Hematopoietic multipotent progenitor cell treated with erythropoietin and hydrocortisone succinate and interleukin-3 and kit ligand, for 17 days (in vitro differentiated cells): ENCODE measurements at places on chromosomes 4 and X.

- no peak for DNase-seq
These were observed 13.9 kb upstream of the ETDC start for GRCh38 chrX:135295238-135295943.

DNA sequence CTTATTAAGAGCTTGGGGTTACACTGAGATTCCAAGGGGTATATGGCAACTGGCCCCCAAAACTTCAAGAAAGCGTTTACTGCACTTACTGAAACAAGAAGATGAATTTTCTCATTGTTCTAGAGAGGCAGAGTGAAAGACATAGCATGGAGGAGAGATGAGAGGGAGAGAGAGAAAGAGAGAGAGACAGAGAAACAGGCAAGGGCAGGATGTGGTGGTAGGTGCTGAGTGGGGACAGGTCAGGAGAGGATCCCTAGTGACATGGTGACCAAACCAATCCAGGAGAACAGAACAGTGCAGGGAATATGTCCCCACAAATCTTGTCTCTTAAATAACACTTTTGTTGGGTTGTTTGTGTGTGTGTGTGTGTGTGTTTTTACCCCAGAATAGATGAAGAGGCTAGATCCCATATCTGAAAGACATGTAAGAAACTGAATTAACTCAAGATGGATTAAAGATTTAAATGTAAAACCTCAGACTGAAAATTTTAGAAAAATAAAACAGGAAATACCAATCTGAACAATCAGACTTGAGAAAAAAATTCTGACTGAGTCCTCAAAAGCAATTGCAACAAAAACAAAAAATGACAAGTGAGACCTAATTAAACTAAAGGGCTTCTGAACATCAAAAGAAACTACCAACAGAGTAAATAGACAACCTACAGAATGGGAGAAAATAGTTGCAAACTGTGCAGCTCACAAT lies 202.2 kb downstream of the QDPR start:
- no peak for DNase-seq

- DNase-seq = no peak
These were observed 46.5 kb downstream of the PHF8 start for GRCh38 chrX:53997724-53998123.

- no peak for DNase-seq
These were observed 70.2 kb downstream of the AR start for GRCh38 chrX:67613996-67614395.

DNA sequence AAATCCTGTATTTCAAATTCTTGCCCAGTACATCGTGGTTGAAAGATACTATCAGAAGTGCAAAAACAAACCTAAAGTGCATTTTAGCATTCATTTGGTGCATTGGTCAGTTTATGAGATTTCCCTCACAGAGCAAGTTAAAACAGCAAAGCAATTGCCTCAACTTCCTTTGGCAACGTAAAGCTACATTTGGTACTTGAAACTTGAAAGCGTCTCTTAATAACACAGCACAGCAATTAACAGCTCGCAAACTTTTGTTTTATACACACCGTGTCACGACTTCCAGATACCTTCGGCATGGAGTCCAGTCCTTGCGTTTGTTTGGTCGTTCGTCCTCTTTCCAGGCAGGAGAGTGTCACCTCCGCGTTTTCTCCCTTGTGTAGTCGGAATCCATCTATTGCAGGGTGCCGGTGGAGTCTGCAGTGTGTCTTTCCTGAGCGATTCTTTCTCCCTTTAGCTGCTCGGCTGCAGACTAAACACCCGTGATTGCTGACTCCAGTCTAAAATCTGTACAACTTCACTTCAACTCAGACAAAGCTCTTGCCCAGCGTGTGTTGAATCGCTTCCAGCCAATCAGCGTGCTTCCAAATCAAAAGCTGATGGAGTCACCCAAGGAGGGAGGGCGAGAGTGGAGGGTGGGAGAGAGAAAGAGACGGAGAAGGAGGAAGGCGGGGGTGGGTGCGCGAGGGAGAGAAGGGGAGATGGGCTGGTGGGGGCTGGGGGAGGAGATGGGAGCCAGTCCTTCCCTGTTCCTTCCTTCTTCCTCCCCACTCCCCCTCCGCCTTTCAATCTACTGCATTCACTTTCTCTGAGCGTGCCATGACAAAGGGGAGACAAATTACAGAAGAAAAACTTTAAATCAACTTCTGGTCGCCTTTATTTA lies at the start of gene PCDH18:
Gene PCDH18, minus strand, starts transcription at position 509 of the 883 bp plus-strand sequence. Its CDS starts 406 bp downstream, at position 103.
- DNase-seq = no peak

GRCh38 chr4:1512738-1513660 lies 106.8 kb upstream of the NKX1-1 start:
- no peak for DNase-seq

DNA sequence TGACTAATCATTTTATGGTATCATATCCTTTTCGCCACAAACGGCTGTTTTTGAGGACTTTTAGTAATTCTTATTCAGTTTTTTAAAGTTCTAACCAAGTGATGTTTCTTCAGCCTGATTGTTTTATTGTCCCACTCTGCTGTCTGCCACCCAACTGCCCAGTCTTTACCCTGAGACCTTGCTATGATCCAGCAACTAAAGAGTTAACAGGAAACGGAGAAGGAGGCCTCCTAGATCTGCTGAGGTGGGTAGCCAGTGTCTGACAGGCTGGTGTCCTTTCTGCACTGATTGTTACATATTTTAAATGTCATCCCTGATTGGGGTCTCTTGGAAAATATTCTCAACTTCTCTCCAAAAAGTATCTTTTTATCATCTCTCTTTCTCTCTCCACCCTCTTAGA lies 7.9 kb upstream of the TMEM150C start:
- no peak for DNase-seq

DNA sequence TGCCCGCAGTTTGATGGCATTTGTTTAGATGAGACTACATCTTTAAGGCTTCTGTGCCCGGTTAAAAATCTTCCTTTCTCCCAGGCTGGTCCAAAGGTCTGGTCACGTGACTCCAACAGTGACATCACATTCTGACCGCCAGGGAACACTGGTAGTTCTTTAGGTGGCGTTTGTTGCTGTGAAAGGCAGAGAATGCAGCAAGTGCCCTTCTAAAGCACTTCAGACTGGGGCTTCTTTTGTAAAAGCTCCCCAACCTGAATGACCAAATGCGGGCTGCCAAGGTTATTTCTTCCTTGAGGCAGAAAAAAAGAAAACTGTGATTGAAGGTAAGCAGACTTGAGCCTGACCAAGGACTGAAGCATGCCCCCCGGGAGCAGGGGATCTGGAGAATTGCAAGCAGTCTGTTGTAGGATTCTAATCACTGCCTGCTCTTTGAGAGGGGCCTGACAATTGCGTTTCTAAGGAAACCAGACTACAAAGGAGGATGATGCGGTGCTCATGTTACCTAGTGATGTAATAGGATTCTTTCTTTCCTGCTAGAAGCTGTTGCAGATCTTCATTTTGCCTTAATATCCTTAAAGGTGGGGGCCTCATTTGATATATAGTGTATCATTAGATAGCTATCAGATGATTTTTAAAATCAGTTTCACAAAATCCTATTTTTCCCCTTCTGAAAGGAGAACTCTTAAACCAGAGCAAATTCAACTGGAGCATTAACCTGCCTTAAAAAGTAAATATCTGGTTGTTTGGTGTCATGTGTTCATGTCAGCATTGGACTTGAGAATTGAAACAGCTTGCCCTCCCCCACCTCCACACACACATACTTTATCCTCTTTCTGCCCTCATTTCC lies 133.1 kb downstream of the AKAP4 start:
- no peak for DNase-seq

DNA sequence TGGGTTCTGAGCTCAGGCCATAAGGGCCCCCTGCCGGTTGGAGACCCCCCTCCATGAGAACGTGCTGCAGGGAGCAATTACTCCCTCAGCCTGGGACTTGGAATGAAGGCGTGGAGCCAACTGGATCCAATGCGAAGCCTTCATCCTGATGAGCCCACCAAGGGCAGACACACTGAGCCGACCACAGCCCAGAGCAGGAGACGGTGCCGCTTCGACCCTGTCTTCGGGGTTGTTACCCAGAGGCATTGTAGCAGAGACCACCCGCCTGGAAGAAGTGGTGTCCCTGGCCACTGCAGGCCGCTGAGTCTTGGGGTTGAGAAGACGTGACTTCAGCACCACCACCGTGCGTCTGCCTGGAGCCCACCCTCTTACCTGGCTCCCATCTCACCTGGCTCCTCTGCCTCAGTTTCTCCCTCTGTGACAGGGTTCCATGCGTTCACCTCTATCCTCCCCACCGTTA lies 7.0 kb upstream of the NKX1-1 start:
- no peak for DNase-seq

DNA sequence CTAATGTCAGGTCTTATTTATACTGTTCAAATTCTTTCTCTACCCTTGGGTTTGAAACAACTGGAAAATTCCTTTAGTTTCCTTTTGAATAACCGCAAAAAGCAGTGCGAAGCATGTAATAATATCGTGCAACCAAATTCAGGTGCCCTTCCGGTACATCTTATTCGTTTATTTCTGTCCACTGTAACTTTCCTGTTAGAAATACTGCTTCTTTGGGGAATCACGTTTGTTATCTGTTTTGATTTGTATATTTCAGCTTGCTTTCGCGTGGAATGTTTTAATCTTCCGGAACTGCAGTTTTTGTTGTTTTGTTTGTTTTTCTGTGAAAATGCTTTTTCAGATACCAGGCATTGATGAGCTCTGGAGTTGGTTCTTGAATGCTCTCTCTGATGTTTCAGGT lies 85.7 kb upstream of the HPRT1 start:
- peak; percentile 22 for DNase-seq

- DNase-seq = no peak
These were observed at the start of gene ARHGEF38 for GRCh38 chr4:105551965-105552746. Gene ARHGEF38, plus strand, starts transcription at chr4:105552620. Its CDS starts 146 bp downstream, at chr4:105552766.

GRCh38 chrX:43861750-43862149 lies 20.5 kb downstream of the MAOB start:
- no peak for DNase-seq

- DNase-seq = no peak
These were observed 834.6 kb upstream of the AMOT start for GRCh38 chrX:113675278-113675677.

DNA sequence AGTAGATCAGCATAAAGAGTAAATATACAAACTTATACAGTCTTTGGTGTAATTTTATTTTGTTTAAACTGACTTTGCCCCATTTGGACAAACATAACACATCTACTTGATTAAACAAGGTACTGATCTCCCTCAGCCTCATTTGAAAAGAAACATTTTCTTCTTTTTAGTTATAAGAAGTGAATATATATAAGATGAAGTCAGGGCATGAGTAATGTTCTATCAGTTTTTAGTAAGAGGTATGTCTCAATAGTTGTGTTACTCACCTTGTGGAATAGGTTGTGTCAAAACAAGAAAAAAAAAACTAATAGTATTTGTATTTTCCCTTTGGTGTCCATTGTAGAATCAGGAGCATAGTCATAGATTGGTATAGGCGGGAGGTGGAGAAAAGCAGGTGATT lies 327.4 kb downstream of the RPA4 start:
- DNase-seq = no peak

- no peak for DNase-seq
These were observed 36.9 kb downstream of the GPR174 start for GRCh38 chrX:79181401-79181800.

GRCh38 chr4:89599026-89599425 lies 237.9 kb downstream of the SNCA start:
- no peak for DNase-seq

DNA sequence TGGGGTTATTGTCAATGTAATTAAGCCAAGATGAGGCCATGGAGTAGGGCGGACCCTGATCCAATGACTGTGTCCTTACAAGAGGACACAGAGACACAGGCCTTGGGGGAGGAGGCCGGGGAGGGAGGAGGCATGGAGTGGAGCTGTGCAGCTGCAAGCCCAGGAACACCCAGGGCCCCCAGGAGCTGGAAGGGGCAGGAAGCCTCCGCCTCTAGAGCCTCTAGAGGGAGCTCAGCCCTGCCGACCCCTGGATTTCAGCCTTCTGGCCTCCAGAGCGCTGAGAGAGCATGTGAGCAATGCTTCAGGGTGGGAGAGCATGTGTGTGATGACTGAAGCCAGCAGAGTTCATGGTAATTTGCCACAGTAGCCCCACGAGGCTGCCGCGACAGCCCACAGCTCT lies 234.6 kb downstream of the AFAP1 start:
- DNase-seq = no peak

- no peak for DNase-seq
These were observed 211.8 kb downstream of the PPP3CA start for GRCh38 chr4:101135371-101136010.
